ENCODE measurements at places on chromosomes 11 and 22.

GRCh38 chr11:35063488-35063931 lies 75.5 kb upstream of the CD44 start:
- DNase-seq = no peak

DNA sequence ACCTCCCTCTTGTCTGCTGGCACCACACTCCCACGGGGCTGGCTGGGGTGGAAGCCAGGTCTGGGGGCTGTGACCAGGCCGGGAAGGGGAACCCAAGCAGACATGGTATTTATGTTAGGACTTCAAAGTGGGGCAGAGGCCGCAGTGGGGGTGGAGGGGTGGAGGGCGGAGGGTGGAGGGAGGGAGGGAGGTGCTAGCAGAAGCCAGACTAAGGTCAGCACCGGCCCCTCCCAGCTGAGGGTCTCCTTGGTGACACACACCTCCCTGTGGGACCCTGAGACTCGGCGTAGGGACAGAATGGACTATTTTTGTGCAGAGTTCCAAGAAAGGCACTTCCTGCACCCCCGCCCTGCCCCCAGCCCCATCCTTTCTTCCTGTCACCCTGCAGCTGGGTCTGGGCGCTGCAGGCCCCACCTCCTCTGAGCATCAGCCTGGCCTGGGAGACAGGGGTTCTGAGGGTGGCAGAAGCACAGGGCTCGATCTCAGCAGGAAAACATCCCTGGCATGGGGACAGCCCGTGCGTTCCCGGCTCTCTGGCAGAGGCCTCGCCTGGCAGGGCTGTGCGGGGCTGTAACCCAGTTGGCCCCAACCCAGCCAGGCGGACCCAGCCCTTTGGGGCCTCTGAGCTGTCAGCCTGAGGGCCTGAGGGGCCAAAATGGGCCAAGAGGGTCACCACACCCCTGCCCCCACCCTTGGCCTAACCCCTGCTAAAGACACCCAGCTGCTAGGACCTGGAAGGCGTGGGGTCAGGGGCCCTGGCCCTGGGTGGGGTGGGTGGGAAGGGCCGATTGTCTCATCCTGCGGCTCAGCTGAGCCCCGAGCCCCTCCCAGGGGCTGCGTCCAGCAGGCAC lies 9.6 kb upstream of the CD248 start:
- DNase-seq = peak; percentile 77

GRCh38 chr11:68040957-68041591 lies 2.2 kb downstream of the TCIRG1 start:
- no peak for DNase-seq

DNA sequence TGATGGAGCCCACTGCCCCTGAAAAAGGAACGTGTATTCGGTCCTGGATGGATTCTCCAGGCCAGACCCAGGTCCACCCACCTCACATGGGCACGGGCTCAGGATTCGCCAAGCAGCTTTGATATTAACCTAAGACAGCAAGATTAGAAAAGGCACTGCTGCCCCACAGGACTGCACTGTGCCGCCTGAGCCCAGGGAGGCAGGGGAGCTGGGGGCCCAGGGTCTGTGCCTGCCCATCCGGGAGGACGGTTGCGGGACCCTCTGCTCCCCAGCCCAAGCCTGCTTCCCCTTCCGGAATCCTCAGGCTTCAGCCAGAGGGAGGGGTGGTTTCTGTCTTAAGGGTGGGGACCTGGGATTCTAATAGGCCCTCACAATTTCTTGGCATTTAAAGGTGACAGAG lies 13.5 kb upstream of the VSIG10L2 start:
- no peak for DNase-seq

- DNase-seq = no peak
Measured at GRCh38 chr22:48474881-48475280, 1352.8 kb downstream of the BRD1 start.

DNA sequence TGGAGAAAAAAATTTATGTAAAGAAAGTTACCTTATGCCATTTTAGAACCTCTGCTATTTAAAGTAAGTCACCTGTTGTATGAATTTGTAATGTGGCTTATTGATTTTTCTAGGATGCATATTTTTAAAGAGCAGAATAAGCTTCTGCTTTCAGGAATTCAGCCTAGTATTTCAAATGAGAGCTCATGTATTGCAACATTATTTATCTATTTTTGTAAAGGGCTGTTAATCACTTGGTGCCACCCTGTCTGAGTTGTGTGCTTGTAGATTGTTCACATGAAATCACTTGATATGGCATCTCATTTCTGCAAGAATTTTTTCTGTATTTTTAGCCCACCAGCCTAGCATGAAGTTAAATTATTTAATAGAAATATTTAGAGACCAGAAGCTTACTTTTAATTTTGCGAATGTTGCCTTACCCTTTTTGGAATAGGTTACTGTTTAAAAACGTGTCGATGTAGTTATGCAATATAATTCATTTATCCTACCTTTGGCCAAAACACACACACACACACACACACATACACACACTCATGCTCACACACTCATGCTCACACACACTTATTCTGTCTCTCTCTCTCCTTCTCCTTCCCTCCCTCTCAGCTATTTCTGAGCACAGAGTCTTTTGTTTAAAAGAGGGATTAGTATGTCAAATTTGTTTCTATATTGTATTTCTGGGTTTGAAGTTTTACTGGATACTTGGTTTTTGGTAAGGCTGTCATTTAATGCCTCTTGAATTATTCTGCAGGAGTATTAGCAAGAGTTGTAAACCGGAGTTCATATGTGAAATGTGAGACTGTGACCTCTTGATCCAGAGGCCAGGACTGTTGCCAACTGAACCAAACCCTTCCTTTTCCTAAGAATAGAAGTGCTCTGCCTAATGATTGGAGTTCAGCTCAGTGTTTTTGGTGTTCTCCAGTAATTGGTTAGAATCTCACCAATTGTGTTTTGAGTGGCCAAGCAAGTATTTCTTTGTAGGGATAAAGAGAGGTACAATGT lies 34.4 kb downstream of the YAP1 start:
- peak; percentile 43 for DNase-seq

GRCh38 chr22:42780070-42780540 lies 59.4 kb upstream of the A4GALT start:
- DNase-seq = peak; percentile 97

GRCh38 chr11:59187035-59187434 lies 15.1 kb downstream of the DTX4 start:
- no peak for DNase-seq

DNA sequence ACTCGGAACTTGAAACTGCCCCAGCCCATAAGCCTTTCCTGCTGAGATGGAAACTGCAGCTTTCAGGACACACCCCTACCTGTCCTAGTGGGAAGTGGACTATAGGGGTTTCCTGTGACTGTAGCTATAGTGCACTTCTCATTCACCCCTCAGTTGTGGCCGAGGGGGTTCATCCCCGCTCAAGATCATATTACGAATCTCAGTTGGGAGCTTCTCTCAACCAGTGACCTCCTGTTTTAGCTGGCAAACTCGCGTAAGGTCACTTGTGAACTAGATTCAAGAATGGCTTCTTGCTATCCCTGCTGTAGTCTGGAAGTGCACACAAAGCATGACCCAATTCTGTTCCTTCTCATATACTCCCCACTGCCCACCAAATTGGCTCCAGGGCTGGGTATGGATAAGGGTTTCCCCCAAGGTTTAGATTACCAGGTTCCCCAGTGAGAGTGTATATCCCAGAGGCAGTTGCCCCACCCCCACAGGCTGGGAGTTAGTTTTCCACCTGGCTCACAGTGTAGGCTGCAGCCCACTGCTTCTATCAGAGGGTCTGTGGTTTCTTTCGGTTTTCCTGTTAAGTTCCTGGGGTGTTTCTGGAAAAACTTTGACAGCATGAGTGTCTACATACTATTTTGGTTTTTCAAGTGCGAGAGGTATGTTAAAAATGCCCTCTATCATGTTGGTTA lies 812.9 kb downstream of the JRKL start:
- DNase-seq = no peak

DNA sequence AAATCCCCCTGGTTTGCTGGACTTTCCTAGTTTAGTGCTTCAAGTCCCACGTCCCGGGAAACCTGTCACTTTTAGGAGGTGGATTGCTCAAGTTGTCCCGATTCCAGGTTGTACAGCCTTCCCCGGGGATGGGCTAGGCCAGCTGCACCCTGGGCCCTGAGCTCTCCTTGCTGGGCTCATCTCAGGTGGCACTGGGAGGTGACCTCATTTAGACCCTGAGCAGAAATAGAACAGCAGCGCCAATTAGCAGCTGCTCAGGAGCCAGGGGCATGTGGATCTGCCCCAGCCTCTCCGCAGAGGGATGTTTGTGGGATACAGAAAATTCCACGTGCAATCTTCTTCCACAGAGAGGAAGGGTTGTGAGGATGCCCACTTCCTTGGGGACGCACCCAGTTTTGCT lies 9.6 kb upstream of the CERK start:
- DNase-seq = no peak

- peak; percentile 59 for DNase-seq
Measured at GRCh38 chr11:9601037-9601875, 27.8 kb downstream of the WEE1 start.

DNA sequence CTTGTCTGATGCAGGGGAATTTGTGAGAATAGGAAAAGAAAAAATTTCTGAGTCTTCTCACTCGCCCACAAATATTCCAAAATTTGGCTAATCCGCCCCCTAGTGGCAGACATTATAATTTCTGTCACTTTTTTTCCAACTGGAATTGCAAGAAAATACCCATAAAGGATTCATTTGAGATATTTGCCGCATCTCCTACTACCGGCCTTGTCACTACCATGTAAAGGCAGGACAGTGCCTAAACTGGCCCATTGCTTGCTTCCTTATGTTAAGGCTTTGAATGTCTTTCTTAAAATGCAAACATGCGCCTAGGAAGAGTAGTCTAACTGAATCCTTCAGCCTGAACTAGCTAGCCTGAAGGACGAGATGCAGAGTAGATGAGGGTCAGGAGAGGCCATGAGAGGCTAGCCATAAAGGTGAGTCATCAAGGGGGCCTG lies 9.3 kb upstream of the CEP295 start:
- DNase-seq = peak; percentile 52

DNA sequence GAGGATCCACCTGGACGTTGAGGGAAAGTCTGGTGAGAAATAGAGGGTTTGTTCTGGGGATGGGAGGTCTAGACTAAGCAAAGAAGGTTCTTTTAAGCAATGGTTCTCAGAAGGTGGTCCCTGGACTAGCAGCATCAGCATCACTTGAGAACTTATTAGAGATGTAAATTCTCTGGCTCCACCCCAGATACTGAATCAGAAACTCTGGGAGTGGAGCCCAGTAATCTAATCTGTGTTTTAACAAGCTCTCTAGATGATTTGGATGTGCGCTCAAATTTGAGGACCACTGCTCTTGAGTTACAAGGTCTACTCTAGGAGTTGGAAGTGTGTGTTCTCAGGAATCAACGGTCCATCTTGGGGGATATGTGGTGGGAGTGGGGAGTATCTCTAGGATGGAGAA lies 3.3 kb upstream of the ABCG4 start:
- DNase-seq = no peak

DNA sequence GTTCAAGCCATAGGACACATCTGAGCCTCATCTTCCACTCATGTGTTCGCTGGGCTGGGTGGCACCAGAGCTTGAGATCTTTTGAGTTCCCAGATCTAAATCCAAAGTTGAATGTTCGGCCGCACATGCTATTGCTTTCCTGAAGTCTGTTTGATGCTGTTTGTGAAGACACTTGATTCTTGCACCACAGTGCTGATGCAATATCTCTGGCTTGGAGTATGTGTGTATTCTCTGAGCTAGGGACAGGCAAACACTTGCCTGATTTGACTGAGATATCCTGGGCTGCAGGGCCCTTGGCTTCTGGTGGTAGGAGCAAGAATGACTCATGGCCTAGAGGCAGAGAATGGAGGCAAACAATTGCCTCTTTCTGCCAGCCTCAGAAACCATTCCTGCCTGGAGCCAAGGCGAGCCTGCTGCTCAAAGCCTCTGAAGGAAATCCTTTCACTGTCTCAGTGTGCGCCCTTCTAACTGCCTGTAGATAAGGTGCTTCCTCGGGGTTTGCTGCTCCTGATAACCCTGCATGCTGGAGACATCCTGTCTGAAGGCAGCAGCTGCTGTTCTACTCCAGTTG lies 73.0 kb downstream of the CYB5R2 start:
- DNase-seq = peak; percentile 95

- no peak for DNase-seq
Measured at GRCh38 chr11:76553554-76554476, 109.0 kb downstream of the EMSY start.

DNA sequence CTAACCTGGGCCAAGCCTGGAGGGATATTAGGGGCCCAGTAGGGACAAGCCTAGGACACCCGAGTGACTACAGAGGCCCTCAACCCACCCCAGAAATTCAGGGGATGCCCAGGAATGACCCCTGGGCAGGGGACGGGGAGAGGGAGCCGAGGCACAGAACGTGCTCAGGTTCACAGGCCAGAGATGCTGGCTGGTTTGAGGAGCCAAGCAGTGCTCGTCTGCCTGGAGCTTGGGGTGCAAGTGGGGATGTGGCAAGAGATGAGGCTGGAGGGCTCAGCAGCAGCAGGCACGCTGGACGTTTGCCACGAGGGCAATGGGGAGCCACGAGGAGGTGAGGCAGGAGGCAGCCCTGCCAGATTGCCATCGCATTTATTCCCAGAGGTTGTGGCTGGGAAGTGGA lies 34.0 kb upstream of the EMID1 start:
- no peak for DNase-seq

- DNase-seq = no peak
Measured at GRCh38 chr22:26901198-26901816, 243.9 kb downstream of the MIAT start.

GRCh38 chr11:64714666-64715065 lies 8.3 kb downstream of the NRXN2 start:
- DNase-seq = no peak

- peak; percentile 76 for DNase-seq
Measured at GRCh38 chr11:109734566-109734965, 312.6 kb downstream of the C11orf87 start.

- no peak for DNase-seq
Measured at GRCh38 chr11:75159151-75159953, 8.4 kb downstream of the SLCO2B1 start.

- DNase-seq = no peak
Measured at GRCh38 chr11:1755344-1755691, 4.9 kb upstream of the IFITM10 start.

GRCh38 chr11:69880826-69881445 lies 61.7 kb upstream of the FGF3 start:
- no peak for DNase-seq

DNA sequence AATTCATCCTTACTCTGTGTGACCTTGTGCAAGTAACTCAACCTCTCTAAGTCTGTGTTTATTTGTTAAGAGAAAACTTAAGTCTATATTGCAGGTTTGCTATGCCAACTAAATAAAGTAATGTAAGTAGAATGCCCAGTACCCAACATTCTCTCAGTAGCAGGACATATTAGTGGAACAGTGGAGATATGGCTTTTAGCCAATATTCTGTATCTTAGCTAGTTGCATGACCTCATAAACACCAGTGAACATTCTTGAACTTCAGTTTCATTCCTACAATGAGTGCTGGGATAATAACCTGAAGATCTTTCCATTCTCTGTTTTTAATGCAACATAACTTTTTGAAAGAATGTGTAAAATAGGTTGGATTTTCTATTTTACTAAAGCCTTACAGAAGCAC lies 77.0 kb downstream of the RAB38 start:
- no peak for DNase-seq

GRCh38 chr22:20966883-20967696 lies at the start of gene AIFM3:
Gene AIFM3 (plus strand): TSS chr22:20967255. CDS start chr22:20967945, 690 bp downstream.
- DNase-seq = no peak
